ENCODE measurements at places on chromosomes 13 and 19.

DNA sequence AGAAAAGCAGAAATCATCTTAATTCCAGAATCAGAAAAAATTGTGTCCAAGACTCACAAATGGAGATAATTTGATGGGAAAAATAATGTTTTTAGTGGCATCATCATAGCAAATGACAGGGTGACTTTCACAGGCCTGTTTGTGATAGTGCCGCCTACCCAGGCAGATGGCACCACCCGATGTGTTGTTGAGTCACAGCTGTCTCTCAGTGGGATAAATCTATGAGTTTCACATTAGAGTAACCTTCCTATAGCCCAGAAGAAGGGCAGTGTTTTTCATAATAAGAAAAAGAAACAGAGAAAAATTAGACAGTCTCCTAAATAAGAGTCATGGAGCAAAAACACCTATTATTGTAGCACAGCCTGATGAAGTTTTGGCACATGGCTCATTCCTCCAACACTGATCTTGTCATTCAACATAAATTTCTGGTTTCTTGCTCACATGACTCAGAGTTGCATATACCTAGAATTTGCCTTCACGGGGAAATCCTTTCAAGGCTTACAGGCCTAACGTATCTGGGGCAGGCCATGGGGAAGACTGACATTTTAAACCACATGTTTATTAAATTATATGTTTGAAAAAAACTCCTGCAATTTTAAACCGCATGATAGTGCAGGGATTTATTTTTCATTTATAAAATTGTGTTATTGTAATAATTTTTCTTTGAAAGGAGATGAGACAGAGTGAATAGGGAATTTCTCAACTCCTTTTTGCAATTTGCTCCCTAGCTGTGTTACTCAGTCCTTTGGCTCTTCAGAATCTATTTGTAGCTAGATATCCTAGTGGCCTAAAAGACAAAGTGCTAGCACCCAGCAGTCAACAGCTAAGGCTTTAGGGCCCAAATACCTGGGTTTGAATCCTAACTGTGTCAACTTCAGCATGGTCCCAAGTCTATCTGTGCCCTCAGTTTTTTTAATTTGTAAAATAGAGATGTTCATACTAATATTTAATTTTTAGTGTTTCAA is 393.7 kb downstream of the NDFIP2 start:
- no peak for DNase-seq

GRCh38 chr19:49417088-49417487 is 6.2 kb downstream of the PTH2 start:
- DNase-seq, result no peak

DNA sequence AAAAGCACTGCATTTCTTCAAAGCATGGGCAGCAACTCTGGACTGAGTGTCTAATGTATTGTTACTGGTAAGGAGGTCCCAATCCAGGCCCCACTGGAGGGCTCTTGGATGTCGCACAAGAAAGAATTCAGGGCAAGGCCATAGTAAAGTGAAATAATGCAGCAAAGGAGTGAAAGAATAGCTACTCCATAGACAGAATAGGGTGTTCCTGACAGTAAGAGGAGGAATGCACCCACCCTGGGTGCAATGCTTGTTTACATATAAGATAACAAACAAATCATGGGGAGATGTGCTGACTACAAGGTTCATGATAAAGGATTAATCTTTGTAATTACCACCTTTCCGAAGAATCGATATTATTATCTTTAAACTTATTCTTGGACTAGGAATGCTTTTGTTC is 58.8 kb upstream of the ABCC4 start:
- DNase-seq, result no peak

DNA sequence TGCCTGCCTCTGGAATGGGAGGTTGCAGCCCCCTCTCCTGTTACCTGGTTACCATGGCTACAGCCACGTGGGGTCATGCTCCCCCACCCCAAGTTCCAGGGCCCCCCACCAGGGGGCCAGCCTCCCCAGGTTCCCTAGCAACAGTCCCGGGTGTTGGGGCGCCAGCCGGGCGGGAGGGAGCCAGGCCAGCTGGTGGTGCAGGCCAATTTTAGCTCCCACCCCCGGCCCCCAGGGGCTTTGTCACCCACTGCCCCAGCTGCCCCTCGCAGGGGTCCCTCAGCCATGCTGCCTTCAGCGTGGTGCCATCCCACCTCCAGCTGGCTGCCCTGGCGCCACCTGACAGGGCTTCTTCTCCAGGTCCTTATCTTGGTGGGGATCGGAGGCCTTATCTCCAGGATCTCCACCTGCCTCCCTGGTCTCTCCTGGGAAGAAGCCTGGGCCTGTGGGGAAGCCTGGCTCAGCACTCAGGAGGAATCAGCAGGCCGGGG is 3.0 kb downstream of the MARK4 start:
- DNase-seq, result no peak

DNA sequence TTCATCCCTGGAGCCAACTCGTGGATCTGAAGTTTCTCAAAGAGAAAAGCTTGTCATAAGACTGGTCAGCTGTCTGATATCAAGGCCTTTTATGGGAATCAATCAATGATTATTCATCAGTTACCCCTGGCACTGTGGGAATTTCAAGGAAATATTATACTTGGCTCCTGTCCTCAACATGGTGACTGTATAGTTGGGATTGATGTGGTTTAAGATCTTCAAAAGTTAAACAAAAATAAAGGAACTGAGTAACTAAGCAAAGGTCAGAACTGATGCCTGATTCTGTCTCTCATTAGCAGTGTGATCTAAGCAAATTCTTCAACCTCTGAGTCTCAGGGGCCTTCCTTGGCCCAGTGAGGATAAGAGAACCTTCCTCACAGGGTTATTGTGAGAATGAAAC is 22.2 kb upstream of the SERPINE3 start:
- no peak for DNase-seq

DNA sequence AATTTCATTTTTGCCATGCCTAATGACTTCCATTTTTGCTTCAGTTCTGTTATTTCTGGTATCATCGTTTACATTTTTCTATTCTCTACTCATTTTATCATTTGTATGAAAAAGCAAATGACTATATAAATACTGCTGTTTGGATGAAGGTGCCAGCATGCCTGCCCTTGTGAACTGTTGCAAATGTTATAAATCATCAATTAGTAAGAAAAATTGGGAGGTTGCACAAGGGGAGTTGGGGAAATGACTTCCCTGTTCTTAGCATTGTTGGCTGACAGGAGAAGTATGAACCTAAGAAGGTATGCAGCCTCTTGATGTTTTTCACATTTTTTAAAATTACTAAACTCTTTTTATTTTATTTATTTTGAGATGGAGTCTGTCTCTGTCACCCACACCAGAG is 15.1 kb downstream of the SAFB start:
- DNase-seq, result no peak

DNA sequence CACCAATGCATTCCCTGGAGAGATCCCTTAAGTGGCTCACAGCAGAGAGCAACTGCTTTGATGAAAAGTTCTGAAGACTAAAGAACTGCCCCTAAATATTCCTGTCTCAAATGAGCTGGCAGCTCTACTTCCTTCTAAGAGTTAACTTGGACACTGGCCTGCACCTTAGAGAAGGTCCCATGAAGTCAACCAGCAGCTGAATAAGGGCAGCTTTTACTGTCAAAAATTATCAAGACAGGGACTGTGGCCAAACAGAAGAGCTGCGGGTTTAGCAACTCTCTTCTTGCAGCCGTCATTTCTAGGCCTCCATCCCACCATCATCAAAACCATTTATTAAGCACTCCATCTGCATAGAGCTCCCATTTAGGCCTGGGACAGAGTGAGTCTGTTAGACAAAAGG is 491.1 kb upstream of the TSHZ3 start:
- DNase-seq, result no peak

GRCh38 chr13:66506979-66507378 is 723.2 kb downstream of the PCDH9 start:
- no peak for DNase-seq

DNA sequence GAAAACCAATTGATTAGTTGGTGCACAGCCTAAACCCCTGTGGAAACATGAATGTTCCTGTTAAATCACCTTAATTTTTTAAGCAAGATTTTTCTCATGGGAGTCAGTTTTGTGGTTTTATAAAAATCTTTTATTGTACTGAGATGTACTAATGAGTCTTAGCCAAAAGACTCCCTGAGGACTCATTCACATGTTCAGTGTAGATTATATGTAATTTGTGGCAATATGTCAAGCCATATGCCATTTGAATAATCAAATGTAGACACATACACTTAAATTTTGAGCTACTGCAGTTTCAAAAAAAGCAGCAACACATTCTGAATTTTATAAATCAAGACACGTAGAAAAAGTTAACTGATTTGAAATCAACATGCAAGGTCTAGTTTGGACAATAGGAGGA is 395.2 kb downstream of the MYO16 start:
- no peak for DNase-seq

- no peak for DNase-seq
Observed at GRCh38 chr19:36377541-36378178, 1.3 kb downstream of the ZFP14 start.

DNA sequence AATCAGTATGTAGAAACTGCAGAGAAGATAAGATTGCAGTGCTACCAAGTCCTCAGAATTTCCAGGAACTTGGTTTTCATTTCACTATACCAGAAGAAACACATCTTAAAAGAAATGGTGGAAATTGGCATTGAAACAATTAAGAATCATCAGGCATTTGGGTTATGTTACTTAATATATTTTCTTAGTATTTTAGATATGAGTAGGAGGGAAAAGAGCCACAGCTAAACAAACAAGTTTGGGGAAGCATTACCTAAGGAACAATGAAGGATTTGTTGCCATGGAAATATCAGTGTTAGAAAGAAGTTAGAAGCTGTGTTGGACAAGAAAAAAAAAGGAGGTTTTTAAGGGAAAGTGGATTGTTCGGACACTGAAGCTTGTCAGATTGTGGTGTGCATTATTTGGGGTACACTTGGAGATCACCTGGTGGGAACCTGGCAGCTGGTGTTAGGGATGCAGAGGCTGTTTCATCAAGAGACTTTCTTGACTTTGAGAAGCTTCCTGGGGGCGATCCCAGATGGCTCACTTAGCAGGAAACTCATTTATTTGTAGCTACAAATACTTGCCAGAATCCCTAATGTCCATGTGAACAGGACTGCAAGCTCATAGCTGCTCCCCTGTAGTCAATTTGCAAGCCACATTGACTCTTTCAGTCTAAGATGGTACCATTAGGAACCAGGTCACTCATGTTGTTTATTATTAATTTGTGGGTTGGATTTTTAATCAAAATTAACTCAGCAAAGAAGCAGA is 246.7 kb downstream of the RFC3 start:
- DNase-seq, result no peak

DNA sequence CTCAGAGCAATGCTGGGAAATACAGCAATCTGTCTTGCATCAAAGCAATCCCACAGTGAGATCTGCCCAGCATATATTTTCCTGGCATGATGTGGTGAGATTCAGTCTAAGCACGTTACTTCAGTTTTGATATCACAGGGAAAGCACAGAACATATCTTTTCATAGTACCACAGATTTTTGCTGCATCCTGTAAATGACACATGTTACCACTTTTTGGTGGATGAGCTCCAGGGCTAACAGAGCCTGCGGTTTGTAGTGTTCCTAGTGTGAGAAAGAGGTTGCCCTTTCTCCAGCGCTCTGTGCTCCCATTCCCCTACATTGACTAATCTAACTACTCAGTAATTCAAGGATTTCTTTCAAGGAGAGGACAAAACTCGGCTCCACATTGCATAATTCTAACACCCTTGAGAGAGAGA is 409.0 kb downstream of the GPC6 start:
- no peak for DNase-seq

GRCh38 chr19:51644636-51645271 is 1.9 kb downstream of the SIGLEC14 start:
- no peak for DNase-seq

DNA sequence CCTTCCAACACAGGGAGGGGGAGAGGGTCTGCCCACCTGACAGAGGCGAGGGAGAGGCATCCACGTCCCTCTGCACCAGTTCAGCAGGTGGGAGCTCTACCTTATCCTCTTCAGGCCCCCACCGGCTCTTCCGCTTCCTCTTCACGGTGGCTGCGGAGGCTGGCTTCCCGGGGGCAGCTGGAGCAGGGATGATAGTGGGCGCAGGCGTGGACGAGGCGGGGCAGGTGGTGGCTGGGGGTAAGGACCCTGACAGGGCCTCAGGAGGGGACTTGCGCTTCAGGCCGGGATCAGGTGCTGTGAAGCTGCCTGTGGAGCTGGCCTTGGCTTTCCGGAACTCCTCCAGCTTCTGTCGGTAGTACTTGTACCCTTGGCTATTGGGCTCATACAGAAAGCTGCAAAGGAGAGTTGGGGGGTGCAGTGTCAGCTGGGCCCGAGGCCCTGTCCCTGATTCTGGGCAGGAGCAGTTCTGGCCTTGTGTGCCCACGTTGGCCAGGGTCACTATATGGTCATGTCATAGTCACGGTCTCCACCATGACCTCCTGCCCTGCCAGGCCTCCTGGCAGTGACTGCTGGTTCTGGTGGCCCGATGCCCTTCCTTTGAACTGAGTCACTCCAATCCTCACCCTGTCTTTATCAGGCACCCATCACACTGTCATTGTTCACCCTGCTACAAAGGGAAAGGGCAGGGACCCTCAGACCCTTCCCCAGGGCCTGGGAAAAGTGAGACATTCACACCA is 23.2 kb downstream of the SUGP1 start:
- no peak for DNase-seq

GRCh38 chr13:21701460-21701859 is 30.6 kb downstream of the FGF9 start:
- DNase-seq, result no peak

DNA sequence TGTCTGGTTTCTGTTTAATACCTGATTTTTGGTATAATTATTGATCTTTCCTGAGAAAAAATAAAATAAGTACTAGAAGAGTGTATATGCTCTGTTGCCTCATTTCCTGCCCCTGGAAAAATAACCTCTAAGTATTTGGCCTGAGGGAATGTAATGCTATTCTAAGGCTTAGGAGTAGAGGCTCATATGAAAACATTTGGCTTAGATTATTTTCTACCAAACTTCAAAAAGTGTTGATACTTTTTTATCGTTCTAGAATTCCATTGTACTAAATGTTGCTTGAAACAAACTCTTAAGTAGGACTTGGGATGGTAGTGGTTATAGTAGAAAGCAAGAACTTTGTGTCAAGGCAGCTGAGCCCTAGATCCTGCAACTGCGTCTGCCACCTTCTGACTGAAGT is 57.8 kb downstream of the COG3 start:
- no peak for DNase-seq

DNA sequence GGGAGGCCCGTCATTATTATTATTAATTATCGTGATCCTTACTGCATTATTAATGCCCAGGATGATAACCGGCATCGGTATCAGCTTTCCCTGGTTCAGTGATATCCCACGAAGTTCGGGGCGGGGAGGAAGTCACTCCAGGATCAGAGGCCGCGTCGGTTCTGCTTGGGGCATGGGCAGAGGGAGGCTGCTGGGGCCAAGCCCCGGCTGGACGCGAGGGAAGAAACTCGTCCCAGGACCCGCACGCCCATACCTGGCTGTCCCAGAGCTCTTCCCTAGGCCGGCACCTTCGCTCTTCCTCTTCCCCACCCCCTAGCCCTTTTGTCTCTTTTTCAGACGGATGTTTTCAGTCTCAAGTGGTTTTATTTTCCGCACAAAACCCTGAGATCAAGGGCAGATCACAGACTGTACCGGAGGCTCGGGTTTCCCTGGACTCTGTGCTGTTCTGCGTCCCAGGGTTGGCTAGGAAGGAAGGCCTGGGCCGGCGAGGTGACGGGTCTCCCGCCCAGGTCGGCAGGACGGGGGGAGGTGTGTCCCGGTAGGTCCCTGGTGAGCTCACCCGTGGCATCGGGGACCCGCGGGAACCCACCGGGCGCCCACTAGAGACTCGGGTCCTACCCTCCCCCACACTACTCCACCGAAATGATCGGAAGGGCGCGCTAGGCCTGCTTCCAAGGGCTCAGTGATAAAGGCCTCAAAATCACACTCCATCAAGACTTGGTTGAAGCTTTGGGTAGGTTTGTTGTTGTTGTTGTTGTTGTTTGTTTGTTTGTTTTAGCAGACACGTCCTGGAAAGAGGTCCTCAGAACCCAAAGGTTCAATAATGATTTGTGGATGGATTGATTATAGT is 7.9 kb downstream of the ZIC2 start:
- DNase-seq, result no peak

Measured in activated CD4-positive, alpha-beta T cell treated with anti-CD3 and anti-CD28 coated beads for 1 hour (primary cell).